ENCODE measurements at places on chromosomes 1 and 21. TPM values are rescaled to one million over a fixed set of nuclear protein-coding genes. Genes with fewer than 3 reads are reported as not detected.

GPR3 gene
- 1.1 TPM for total RNA-seq

APCS gene
- total RNA-seq: not detected

- DNase-seq: peak; percentile 86
Observed at GRCh38 chr1:1208713-1209433, 2.5 kb upstream of the TNFRSF18 start.

FAM229A gene
- total RNA-seq: 4.6 TPM

- no peak for DNase-seq
Observed at GRCh38 chr1:167330601-167331293, 110.1 kb downstream of the POU2F1 start.

SHE gene
- not detected for total RNA-seq

DNA sequence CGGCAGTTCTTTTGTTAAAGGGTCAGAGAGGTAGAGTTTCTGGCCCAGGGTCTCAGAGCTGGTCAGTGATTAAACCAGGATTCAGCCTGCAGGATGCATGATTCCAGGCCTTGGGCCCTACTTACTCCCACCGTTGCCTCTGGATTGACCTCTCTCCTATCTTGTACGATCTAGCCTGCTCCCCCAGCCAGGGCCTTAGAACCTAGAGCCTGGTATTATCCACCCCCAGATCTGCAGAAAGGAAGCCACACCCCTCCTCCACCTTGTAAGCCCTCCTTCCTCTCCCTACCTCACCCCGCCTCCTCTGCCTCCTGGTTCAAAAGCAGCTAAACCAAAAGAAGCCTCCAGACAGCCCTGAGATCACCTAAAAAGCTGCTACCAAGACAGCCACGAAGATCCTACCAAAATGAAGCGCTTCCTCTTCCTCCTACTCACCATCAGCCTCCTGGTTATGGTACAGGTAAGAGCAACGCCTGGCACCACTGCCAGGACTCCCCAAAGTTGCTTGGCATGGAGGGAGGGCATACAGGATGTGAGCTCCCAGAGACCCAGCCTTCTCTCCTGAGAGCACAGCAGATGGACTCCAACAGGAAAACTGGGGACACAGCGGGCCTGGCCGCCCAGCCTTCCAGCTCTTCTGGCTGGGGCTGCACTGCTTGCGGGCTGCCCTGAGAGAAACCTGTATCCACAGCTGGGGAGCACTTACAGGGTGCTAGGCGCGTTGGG, at the start of gene CD52:
Gene CD52 (plus strand): TSS at position 347 of the 726 bp plus-strand sequence. CDS start 60 bp downstream, at position 407.
- DNase-seq: peak; percentile 91

DNA sequence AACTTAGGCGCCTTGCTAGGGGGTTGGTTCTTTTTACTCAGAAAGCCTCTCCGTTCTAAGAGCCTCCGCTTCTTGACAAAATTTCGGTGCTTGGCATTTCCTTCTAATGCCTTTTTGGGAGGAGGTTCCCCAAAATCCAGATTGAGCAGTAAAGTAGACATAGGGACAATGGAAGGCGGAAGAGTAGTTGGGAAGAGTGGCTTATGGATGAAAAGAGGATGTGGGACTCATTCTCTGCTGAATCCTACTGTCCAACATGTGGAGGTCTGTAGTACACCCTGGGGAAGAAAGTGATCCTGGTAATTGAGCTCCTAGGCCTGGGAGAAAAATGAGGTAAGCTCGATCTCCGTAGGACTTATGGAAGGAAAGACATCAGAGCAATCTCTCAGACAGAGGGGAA, 777 bp upstream of the METTL25B start:
- DNase-seq: no peak

- no peak for DNase-seq
Observed at GRCh38 chr1:64320922-64321614, 117.6 kb downstream of the UBE2U start.

DNA sequence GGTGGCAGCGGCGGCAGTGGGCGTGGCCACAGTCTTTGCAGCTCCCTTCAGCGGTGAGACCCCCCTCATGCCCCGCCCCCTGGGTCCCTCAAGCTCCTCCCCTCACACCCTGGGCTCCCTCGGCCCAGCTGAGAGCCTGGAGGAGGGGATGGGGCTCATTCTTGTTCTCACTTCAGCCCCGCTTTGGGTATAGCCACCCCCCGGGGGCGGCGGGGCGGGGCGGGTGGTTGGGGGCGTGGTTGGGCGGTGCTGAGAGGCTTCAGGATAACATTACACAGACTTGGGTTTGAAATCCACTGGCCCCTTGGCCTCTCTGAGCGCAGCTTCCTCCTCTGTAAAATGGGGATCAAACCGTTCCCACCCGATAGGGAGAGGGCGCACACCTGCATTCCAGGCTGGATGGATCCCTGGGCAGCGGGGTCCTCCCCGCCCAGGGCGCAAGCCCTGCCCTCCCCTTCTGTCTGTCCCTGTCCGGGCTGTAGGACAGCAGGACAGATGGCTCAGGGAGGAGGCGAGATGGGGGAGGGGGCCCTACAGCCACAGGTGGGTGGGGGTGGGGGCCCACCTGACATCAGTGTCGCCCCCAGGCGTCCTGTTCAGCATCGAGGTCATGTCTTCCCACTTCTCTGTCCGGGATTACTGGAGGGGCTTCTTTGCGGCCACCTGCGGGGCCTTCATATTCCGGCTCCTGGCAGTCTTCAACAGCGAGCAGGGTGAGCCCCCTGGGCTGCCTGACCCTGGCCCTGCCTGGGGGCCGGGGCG, 5.1 kb downstream of the CLCNKA start:
- DNase-seq: peak; percentile 48

DNA sequence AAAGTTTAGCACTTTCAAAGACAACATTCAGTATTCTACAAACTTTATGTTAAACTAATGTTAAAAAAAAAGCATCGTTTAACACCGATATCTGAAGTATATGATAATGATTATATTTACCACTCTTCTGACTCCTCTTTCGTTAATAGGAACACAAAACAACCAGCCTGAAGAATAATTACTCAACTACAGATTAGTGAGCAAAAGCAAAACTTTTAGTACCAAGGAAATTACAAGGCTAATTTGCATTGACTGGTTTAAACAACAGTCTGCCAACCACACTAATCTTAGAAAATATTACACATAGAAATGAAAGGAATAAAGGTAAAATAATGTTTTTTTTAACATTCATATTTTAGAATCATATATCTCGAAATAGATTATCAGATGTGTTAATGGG, 500.7 kb downstream of the LMO4 start:
- no peak for DNase-seq

GRCh38 chr1:212458817-212459216, 26.1 kb downstream of the NENF start:
- peak; percentile 51 for DNase-seq

SLC6A17 gene
- 0.18 TPM for total RNA-seq

GRCh38 chr1:69737527-69738185, 169.9 kb downstream of the LRRC7 start:
- DNase-seq: peak; percentile 5

- DNase-seq: no peak
Observed at GRCh38 chr1:17185485-17185860, 19.5 kb upstream of the PADI1 start.

DNA sequence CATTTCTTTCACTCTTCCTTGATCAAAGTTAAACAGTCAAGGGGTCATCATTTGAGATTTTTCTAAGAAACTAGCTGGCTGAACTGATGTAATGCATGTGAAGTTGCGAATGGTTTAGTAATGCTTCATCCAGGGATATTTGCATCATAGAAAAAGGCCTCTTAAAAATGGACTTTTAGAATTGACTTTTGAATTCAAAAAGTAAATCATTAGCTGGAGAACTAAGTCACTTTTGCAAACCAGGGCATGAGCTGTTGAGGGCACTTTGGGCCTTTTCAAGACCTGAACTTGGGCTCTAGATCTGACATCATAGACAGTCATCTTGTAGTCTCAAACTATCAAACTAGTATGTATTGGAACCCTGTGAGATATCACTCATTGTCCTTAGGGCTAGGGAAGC, 85.0 kb downstream of the GRIK1 start:
- no peak for DNase-seq

- no peak for DNase-seq
Observed at GRCh38 chr1:43550598-43551246, 20.0 kb downstream of the PTPRF start.

- DNase-seq: no peak
Observed at GRCh38 chr1:46665983-46666382, 2.2 kb downstream of the ATPAF1 start.

DNA sequence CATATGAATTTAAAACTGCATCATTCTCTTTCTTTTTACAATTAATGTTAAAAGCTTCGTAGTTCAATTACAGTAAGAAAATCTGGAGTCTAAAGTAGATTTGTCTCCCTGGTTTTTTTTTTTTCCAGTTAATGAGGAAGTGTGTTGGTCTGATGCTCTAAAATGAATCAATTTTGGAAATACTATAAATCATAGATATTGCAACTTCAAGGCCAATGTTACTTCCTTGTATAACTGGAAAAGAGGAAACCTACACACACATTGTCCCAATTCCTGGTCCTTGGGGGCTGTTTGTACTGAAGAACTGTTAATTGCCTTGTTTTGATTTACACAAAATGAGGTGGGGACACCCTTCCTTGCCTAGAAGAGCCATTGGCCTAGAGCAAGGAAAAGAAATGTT, 107.2 kb downstream of the RGS2 start:
- DNase-seq: no peak

KLF17 gene
- total RNA-seq: not detected
